ENCODE measurements at places on chromosomes 5 and 9.

DNA sequence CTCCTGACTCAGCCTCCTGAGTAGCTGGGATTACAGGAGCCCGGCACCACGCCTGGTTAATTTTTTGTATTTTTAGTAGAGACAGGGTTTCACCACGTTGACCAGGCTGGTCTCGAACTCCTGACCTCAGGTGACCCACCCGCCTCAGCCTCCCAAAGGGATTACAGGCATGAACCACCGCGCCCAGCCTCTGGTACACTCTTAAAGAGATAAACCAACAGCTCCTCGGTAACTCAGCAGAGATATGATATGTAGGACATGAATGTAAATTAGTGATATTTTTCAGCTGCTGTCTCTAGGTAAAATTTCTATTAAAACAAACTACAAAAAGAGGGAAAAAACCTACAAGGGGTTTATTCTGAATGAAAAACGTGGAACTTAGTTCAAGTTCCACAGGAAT, 42.8 kb upstream of the HK3 start:
- DNase-seq, result no peak

- peak; percentile 41 for DNase-seq
Observed at GRCh38 chr9:127451858-127452656, 747 bp downstream of the LRSAM1 start.

- no peak for DNase-seq
Observed at GRCh38 chr5:123294544-123294943, 128.7 kb downstream of the CEP120 start.

DNA sequence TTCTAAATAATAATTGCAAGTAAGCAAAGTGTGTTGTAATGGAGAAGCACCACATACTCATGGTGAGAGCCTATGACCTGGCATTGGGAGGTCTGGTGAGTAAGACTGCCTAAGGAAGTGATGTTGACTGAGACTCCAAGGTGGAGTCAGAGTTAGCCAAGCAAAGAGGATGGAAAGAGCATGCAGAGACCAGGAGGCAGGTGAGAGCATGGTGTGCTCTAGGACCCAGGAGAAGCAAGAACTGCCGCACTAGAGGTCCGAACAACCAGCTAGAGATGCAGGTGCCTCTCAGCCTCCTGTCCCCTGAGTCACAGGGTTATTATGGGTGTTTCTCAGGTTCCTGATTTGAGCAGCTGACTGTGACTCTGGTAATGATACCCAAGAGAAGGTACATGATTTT, 27.3 kb downstream of the ANP32B start:
- DNase-seq, result no peak

DNA sequence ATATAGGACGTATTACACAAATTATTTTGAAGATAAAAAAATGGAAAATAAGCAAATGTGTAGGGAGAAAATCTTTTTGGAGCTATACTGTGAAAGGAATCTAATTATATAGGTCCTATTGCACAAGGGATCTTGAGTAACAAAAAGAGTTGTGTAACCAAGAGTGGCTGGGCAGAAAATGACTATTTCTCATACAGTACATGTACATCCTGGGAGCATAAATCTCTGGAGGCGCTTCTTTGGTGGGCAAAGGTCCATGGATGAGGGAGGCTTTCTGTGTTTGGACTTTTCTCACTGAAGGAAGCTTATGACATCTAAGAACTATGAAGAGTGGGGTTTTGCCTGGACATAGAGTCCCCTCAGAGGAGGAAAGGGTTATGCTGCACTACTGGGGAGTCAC, 29.8 kb downstream of the ANKS6 start:
- DNase-seq, result no peak

- DNase-seq, result no peak
Observed at GRCh38 chr9:4417578-4418325, 72.5 kb upstream of the SLC1A1 start.

GRCh38 chr5:29719171-29719570, 1474.3 kb upstream of the CDH6 start:
- no peak for DNase-seq

GRCh38 chr9:132507670-132508469, 74.5 kb upstream of the BARHL1 start:
- peak; percentile 66 for DNase-seq

- no peak for DNase-seq
Observed at GRCh38 chr9:114273461-114273881, 49.4 kb upstream of the ORM1 start.

DNA sequence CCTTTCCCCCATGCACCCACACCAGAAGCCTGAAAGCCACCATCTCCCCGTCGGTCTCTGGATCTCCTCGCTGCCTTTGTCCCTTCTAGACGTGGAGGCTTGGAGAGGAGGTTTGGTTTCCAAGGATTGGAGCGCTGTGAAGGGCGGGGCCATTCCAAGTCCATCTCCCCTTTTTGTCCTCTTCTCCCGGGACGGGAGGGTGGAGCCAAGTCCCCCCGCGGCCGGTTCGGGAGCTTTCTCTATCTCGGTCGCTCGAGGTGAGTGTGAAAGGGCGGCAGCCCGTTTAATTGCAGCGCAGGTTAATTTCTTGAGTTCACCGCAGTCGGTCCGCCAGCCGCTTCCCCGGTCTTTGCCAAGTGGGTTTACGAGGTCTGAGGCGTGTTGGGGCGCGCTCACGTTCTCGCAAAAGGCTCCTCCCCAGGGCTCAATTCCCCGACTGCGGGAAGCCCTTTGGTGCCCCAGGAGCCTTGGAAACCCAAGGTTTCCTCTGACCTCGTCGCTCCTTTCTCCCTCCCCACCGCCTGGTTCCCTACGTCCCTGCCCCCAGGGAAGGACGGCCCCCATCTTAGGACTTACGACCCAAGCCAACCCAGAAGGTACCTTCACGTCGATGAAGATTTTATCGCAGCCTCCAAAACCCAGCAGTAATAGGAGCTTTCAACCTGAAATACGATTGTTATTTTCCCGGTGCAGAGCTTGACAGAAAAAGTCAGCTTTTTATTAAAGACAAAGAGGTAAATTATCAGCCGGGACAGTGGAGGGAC, 2.8 kb upstream of the ZNF462 start:
- peak; percentile 37 for DNase-seq

GRCh38 chr5:27450607-27451006, 412.2 kb upstream of the CDH9 start:
- DNase-seq, result no peak

GRCh38 chr5:131182839-131183238, 12.1 kb downstream of the LYRM7 start:
- no peak for DNase-seq

GRCh38 chr9:136854842-136855460, 2.8 kb downstream of the MAMDC4 start:
- DNase-seq, result peak; percentile 2

DNA sequence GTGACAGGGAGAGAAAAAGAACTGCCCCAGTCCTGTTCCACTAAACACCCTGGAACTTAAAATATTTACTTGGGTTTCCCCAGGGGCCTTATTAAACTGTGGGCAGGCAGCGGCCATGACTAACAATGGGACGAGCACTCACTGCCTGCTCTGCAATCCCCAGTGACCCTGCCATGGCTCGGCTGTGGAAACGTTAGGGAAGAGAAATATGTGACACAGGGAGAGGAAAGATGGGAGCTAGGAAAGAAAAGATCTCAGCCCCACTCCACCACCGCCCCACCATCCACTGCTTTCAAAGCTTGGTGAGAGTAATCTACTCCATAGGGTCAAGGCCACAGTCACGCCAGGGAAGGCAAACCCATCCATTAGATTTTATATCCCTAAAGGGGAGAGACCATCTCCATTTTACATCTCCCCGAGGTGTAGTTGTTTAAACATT, 117.6 kb downstream of the EFNA5 start:
- DNase-seq, result no peak

- no peak for DNase-seq
Observed at GRCh38 chr5:133895979-133896845, 72.2 kb downstream of the C5orf15 start.

DNA sequence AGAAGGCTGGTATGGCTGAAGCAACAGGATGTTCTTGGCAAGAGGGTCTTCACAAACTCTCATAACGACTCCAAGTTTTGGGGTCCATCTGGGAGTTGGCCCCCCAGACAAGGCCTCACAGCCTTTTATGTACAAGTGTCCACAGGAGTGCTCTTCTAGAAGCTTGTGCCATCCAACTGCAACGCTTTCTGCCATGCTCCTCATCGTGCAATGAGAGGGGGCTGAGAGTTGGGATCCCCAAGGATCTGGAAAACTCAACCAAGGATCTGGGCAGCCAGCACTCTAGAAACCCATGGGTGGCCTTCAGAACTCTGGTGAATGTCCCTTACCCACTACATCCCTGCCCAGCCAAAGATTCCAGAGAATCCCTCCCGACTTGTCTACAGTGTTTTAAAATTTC, 8.5 kb upstream of the AMBP start:
- DNase-seq, result no peak

GRCh38 chr5:140208065-140208464, 33.1 kb downstream of the CYSTM1 start:
- no peak for DNase-seq

DNA sequence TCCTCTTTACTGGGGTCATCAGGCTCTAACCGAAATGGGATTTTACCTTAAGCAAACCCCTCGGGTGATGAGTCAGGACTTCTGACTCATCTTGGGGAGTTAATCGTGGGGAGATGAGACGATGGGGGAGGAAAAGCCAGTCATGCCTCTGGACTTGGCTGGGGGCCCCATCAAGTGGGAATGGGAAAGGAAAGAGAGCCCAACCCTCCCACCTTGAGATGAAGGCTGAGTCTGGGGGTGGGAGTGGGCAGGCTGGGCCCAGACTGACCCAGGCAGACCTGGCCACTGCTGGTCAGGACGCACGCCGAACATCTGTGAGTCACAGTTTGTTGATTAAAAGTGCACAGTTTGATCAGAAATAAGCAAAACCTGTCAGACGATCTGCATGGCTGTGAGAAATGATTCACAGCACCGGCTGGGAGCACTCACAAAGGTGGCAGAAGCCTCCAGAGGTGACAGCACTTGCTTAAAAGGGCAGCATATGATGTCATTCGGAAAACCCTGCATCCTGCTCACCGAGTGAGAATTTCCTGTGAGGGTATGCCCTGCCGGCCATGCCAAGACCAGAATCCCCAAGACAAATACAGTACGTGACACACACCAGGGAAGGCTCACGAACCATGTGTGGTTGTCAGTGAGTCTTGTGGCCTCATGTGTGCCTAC, 50.0 kb upstream of the SLC25A51 start:
- no peak for DNase-seq

DNA sequence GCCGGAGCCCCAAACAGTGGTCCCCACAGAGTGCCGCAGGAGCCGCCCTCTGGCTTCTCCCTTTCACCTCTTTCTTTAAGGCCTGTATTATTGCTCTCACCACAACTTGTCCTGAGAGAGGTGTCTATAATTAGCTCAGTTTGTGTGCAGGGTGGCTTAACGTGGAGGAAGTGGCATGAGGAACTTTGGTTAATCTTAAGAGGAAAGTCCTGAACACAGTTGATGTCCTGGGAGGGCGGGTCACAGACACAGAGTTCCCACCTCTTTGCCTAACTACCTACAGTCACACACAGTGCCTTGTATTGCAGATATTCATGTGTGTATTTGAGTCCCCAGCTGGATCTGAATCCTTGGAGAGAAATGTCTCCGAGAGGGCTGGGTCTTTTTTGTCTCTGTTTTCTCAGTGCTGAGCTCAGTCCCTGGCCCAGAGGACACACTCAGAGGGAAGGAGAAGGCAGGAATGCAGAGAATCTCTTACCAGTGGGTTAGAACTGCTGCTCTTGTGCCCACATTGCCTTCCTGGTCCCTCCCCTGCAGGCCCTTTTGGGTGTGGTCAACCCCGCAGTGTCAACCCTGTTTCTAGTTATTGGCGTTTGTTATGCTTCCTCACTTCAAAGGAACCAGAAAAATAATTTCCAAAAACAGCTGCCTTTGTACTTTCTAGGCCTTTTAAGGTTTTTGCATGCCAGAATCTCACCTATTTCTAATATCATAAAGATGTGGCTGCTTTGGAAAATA, 392.5 kb downstream of the KDM4C start:
- no peak for DNase-seq

DNA sequence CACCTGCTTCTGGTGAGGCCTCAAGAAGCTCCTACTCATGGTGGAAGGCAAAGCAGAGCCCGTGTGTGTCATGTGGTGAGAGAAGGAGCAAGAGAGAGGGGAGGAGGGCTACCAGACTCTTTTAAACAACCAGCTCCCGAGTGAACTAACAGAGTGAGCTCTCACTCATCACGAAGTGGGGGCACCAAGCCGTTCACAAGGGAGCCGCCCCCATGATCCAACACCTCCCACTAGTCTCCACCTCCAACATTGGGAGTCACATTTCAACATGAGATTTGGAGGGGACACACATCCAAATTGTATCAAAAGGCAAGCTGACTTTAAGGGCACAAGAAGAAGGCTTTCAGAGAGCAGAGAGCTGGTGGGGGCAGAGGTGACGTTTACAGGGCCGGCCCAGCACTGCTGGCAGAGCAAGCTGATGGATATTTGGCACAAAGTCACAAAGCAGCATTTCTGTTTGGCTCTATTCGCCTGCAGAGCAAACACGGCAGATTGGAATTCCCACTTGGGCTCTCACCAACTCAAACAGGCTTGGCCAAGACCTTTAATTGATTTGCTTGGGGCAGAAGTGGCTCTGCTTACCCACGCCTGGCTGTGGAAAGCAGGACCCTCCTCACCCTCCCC, 20.0 kb downstream of the PITX1 start:
- no peak for DNase-seq

- DNase-seq, result no peak
Observed at GRCh38 chr5:73494721-73495120, 3.5 kb upstream of the BTF3 start.

GRCh38 chr9:34638138-34638445, 505 bp upstream of the SIGMAR1 start:
- DNase-seq, result no peak

- DNase-seq, result no peak
Observed at GRCh38 chr5:96816411-96816939, 8.7 kb upstream of the ERAP1 start.

DNA sequence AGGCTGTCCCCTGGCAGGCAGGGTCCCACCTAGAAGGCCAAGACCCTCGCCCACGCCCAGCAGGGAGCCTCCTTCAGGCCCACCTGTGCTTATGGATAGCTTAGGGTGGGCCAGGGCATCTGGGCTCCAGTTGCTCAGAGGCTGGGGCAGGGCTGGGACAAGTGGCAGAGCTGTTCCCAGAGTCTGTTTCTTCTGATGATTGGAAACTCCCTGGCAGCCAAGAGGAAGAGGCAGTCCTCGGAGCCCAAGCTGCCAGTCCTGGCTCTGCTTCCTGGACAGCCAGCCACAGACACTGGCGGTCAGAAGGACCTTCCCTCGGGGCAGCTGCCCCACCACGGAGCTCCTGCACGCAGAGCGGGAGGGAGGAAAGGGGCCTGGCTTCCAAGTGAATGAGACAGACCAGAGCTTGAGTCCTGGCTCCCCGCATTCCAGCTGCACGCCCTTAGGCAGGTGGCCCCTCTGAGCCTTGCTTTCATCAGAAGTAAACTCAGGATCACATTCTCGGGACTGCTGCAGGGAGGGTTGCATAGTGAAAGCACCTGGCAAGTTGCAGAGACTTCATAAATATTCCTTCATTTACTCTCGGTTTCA, 37.9 kb upstream of the GABRP start:
- no peak for DNase-seq

GRCh38 chr9:26524267-26524666, 368.3 kb downstream of the CAAP1 start:
- DNase-seq, result peak; percentile 38
